D341Med (cell line): ENCODE measurements at places on chromosomes 3 and 15.

DNA sequence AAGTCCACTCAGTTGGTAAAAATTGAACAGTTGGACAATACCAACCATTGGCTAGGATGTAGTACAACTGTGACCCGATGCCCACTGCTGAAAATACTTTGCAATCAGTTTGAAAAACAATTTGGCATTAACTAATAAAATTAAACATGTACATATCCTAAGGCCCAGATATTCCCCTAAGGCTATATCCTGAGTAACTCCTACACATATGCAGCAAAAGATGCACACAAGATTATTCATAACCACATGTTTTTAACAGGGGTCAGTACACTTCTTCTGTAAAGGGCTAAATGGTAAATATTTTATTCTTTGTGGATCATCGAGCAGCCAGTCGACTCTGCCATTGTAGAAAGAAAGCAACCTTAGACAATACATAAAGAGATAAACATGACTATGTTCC is 116.3 kb downstream of the MEX3B start:
- no peak for DNase-seq

DNA sequence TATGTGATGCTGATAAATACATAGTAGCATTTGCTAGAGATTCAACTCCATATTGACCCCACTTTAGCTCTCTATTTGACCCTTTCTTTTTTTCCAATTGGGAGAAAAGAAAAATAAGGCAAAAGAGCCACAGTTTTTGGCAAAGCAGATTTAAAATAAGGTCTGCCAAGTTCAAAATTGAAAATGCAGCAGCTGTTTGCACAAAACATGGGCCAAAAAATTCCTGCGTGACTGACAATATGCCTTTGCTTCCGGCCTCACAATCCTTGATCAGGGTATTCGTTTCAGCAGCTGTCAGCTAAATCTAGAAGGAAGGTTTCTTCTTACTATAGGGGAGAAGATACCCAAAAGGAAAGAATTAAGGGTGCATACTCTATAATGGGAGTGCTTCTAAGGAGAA is 563.5 kb upstream of the CCDC54 start:
- DNase-seq, result no peak

- no peak for DNase-seq
Observed at GRCh38 chr3:189389346-189389745, 217.6 kb downstream of the TPRG1 start.

DNA sequence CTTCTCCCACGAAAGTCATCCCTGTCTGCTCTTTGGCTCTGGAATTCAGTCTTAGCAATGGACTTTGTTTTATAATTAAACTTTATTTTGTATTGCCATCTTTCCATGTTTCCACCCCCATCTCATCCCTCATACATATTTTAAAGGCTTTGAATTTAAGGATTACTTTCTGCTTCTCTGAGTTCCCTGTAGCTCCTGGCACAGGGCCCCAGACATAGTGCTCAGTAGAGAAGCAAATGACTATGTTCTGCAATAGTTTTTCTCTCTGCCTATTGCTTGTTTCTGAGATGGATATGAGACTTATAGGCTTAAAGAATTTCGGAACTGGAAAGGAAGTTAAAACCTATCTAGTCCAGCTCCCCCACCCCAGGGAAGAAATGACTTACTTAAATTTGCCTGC is 197.0 kb downstream of the LPP start:
- DNase-seq, result no peak

DNA sequence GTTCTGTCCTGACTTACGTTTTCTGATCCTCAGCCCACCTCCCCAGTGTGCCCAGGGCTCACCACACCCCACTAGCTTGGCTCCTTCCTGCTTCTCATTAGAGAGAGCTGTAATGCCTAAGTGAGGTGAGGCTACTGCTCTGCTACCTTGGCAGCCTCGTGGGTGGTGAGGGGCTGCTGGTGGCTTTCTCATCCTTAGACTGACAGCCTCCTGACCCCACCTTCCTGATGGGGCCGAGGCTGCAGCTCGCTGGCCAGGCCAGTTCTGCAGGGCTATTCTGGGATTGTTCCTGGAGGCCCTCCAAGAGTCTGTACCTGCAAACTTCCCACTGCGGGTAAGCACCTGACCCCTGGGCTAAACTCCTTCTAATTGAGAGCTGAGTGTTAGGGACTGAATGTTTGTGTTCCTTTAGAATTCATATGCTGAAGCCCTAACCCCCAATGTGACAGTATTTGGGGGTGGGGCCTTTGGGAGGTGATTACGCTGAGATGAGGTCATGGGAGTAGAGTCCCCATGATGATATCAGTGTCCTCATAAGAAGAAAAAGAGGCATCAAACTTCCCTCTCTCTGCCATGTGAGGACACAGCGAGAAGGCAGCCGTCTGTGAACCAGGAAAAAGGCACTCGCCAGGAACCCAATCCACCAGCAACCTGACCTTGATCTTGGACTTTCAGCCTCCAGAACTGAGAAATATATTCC is 38.1 kb upstream of the IQSEC1 start:
- DNase-seq, result no peak

GRCh38 chr3:14378415-14378814 is 24.0 kb upstream of the SLC6A6 start:
- no peak for DNase-seq

DNA sequence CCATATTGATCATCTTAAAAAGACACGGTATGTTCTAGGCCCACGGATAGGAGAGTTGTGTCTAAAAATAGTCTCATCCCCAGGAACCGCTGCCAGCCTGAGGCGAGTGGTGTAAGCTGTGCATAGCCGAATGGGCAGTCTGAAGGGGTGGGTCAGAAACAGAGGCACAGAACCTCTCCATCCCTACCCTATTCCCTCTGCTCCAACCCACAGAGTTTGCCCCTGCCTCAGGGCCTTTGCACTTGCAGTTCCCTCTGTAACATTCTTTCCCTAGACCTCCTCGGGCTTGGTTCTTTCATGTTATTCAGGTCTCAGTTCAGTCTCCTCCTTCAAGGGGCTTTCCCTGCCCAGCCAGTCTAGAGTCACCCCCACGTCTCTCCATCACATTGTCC is 4.8 kb downstream of the SCN5A start:
- DNase-seq, result no peak

- DNase-seq, result no peak
Observed at GRCh38 chr3:186788482-186789370, 5.3 kb downstream of the EIF4A2 start.

- no peak for DNase-seq
Observed at GRCh38 chr3:118077332-118077731, 957.3 kb downstream of the IGSF11 start.

GRCh38 chr3:173745952-173746682 is 348.6 kb downstream of the NLGN1 start:
- DNase-seq, result no peak

DNA sequence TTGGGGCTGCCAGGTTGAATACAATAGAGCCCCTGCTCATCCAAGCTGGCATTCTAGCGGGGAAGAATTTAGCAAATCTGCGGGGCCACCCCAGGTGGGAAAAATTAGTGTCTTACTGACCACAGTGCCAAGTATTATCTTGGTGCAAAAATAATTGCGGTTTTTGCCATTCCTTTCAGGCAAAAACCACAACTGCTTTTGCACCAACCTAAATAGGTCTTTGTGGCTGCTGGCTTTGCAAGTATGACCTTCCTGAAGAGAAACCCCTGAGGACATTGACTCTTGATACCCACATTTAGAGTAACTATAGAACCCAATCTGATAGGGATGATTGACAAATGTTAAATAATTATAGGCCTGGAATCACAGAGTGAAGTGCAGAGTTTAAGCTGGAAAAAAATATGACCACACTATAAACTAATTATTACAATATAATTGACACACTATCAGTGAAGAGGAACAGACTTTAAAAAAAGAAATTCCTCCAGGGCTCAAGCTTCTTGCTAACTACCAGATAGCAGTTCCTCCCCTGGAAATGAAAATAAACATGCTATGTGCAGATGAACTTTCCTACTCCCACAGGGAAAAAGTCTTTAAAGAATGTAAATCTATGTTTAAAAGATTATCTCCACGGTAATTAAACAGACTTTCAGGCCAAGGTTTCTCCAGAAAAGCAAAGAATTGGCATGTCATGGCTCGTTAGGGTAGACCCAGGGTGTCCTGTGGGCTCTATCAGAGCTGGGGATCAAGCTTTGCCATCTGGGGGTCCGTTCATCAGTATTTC is 34.4 kb downstream of the CA12 start:
- DNase-seq, result no peak

- DNase-seq, result no peak
Observed at GRCh38 chr3:114519415-114519814, 225.6 kb downstream of the TIGIT start.

DNA sequence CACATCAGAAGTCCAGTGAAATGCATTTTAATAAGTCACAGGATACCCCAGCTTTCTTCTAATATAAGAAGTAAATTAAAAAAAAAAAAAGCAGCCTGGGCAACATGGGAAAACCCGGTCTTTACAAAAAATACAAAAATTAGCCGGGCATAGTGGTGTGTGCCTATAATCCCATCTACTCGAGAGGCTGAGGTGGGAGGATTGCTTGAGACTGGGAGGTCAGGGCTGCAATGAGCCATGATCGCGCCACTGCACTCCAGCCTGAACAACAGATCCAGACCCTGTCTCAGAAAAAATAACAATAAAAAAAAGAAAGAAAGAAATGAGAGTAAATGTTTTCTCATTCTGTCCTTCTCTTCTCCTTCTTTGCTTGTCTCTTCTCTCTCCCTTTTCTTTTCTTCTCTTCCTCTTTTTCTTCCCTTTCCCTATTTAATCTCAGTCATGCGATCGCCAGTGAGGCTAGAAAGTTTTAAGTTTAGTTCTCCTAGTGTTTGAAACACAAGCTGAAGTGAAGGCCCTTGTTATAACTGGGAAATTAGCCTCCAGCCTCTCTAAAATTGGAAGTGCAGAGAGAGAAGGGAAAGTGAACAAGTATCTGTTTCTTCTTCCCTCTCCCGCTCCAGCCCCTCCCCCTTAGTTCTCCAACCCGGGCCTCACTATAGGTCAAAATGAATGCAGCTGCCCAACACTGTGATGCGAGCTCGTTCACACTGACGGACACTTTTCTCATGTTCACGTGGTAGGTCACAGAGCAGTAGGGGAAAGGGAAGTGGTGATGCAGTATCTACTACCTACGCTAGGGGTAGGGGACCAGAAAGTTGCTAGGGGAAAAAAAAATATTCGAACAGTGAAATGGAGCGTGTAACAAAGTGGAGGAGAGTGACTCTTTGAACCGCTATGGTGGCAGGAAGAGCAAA is 23.5 kb upstream of the TSC22D2 start:
- no peak for DNase-seq

- DNase-seq, result no peak
Observed at GRCh38 chr15:51366920-51367319, 25.5 kb downstream of the GLDN start.

DNA sequence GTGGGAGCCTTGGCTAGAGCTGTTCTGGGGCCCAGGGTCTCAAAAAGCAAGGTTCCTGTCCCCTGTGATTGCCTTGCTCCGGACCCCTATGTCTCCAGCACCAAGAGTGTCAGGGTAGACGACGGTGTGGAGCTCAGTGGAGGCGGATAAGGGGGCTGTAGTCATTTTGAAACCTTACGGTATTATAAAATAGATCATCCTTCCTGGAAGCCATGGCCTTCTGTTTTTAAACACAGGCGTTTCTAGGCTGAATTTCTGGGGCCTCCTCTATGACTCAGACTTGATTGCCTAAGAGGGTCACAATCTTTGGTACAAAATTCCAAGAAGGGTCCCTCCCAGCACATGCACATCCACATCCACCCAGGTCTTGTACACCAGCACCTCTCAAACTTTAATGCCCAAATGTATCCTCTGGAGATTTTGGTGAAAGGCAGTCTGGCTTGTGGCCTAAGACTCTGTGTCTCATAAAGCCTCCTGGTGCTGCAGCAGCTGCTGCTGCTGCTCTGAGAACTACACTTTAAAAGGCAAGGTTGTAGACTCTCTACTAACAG is 70.5 kb upstream of the XCR1 start:
- no peak for DNase-seq

- no peak for DNase-seq
Observed at GRCh38 chr3:51705276-51706020, 1.4 kb upstream of the GRM2 start.

DNA sequence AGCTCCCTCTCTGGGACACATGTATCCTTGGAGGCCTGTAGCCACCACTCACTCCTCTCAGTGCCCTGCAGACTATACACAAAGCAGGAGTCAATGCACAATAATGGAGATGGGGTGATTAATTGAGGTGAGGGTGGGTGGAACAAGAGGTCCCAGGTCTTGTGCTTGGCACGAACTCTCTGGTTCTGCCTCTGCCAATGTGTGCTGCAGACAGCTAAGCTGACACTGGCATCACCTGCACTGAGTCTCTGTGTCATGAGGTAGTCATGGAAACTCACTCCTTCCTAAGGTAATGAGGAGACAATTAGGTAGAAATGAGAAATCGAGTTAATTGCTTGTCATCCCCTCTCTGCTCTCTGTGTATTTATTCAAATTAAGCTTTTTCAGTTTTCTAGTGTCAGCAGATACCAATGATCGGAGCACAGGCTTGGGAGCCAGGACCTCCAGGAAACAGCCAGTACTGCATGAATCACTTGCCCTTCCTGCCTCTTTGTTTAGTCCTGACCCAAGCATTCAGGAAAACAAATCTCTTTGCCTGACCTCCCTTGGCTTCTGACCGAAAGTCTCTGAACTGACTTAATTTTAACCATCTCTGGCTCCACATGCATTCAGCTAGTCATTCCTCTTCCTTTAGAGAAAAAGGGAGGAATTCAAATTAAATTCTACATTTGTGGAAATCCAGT is 56.7 kb downstream of the DRD3 start:
- DNase-seq, result no peak

GRCh38 chr3:38519000-38519399 is 22.9 kb downstream of the EXOG start:
- no peak for DNase-seq

DNA sequence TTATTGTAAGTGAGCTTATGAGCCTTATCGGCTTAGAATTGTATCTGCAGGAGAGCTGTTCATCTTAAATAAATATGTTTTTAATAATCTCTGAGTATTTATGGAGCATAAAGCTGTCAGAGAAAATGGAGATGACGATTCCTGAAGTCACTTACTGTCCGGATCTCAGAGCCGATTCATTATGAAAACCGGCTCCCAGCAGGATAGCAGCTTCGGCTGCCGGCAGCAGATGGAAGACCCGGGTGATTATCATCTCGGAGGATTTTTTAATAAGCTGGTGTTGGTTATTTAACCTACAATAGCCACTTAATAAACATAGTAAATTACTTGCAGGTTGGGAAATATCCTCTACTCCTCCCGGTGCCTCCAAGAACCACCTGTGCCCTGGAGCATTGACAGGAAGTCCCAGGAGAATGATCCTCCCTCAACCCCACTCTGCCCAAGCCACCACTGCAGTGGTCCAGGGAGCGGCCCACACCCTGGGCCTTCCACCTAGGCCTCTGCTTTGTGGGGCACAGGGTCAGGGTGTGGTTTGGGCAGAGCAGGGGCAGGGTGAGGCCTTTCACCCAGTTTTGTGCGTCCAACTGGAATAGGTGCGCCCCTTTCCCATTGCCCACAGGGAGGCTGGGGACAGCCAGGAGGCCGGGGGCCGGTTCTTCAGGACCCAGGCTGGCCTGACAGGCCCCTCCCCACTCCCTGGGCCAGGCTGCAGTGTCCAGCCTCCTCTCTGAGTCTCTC is 42.2 kb upstream of the PRR23E start:
- DNase-seq, result no peak
